ENCODE measurements at places on chromosomes 12 and 14.

- ATAC-seq, result no peak
These were observed 89.4 kb downstream of the UNC79 start for GRCh38 chr14:93520053-93520607.

DNA sequence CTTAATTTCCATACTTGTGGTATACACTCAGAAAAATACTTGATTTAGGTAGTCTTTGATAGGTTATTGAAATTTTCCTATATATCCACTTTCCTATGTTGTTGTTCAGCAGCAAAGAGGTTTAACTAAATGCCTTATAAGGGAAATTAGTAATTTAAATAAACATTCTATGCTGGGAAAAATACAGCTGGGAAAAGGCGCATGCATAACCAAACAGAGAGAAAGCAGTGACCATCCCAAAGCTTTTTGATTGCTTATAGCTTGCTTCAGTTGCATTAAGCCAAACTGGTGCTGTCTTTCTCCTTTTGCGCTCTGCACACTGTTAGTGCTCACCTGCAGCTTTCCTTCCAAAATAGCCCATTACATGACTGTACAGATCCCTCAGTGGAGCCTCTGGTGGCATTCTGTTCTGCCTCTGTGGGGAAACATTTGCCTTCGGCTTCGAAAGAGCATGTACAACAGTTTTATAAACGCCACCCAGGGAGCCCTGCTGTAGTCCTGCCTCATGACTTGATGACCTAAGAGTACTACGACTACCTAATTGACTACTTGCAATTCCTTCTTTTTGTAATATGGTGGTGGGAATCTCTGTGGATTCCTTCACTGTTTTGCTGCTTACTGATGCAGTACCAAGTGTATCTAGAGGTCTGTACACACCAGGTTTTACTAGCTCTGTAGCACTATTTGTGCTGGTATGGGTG, 120.8 kb downstream of the RALGAPA1 start:
- no peak for ATAC-seq

GRCh38 chr14:61188978-61189808, 91.9 kb downstream of the TMEM30B start:
- peak; percentile 35 for ATAC-seq

DNA sequence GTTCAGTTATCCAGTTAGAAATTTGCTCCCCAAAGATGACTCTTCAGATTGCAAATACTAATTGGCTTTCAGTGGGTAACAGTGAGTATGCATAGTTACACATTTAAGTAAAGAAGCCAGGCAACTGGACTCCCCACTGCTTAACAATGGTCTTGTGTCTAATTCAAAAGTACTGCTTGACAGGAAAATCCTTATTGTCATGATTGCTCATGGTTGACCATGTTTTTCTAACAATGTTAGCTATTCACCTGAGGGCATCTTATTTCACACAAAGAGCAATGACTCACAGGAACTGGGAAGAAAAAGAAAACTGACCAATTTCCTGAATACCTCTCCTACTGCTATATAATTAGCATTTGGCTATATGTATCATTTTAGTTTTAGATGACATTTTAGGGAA, 33.7 kb upstream of the ALG10B start:
- ATAC-seq, result no peak

DNA sequence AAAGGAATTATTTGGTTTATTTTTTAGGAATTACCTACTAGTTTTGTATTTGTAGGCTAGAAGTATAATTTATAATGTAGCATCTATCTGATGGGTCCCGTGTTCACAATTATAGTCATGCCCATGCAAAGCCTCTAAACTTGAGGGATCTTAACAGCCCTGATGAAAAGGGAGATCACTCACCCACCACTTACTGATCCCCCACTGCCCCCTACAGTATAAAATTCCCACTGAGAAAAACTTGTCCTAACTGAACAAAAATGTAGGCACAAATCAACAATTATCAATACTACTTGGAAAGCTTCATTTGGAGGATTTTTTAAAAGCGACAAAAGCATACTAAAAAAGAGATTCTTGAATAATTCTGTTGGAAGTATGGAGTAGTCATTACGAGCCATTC, 21.0 kb downstream of the WIF1 start:
- ATAC-seq, result no peak

DNA sequence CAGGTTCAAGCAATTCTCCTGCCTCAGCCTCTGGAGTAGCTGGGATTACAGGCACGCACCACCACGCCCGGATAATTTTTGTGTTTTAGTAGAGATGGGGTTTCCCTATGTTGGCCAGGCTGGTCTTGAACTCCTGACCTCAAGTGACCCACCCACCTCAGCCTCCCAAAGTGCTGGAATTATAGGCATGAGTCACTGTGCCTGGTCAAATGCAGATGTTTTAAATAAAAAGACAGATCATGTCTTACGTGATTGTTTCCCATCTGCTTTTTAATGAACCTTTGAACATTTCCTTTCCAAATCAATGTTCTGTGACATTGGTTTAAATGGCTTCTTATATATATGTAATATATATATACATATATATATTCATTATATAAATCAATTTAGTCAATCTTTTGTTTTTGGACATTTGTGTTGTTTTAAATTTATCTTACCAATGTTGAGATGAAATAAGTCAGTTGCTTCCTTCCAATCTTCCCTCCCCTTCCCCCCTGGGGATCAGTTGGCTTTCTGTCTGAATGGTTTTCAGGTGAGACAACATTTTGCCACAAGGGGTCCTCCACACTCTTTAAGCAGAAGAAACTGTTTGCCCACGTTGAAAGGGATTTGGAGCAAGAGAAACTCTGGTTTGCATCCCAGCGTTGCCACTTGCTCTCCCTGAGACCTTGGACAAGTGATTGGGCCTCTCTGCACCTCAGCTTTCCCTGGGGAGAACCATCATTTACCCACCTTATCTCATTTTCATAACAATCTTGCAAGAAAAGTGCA, 47.6 kb upstream of the RBM19 start:
- ATAC-seq, result peak; percentile 78

GRCh38 chr14:91402771-91403600, 14.6 kb downstream of the CCDC88C start:
- no peak for ATAC-seq

DNA sequence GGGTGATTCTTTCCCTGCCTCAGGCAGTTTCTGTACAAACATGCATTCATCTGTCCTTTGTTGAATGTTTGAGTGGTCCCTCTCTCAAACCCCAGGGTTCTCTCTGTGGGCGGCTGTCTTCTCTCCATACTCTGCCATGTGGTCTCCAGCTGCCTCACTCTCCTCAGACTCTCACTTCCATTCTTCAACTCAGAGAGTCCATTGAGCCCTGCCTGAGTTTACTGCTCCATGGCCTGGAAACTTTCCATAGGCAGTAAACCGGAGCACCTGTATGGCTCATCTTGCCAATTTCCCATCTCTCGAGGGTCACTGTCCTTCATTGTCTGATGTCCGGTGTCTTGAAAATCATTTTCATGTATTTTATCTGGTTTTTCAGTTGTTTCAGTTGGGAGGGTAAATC, 11.3 kb downstream of the C14orf132 start:
- no peak for ATAC-seq
